ENCODE measurements at places on chromosomes 2 and 18.

DNA sequence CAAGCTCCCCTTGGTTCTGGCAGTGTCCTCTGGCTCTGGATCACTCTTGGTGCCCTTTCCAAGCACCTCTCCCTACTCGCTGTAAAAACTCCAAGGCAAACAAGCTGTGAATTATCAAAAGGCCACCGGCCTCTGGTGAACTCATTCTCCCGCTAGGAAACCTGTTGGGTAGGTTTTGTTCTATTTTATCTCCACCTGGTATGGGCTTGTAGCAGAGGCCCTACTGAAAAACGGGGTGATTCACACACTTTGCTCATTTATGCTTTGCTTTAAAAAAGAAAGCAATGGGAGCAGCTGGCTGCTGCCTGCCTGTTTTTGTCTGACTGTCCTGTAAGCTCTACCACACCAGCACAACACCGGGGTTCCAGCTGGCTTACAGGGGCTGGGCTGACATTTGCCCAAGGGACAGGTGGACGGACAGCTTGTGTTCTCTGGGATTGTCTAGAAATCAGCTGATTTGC, 56.8 kb downstream of the SH3BP4 start:
- DNase-seq, result no peak

- DNase-seq, result no peak
Measured at GRCh38 chr2:183610724-183611123, 486.5 kb downstream of the NUP35 start.

DNA sequence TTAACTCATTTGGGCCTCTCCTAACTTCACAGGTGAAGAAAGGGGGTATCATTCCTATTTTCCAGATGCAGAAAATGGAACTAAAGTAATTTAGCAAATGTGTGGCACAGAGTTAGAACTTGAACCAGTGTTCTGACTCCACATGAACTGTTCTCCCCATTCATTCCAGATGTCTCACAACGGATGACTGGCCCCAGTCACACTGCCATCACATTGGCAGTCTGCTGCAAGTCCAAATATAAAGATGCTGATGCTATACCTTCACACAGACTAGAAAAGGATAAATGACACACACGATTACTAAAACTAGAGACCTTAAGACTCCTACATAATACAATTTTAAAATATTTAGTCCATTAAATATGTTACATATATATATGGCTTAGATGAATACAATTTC, 195.7 kb downstream of the NBAS start:
- no peak for DNase-seq

- no peak for DNase-seq
Measured at GRCh38 chr18:67893916-67894315, 377.4 kb upstream of the DSEL start.

GRCh38 chr2:97348841-97349240, 235.9 kb downstream of the ANKRD36 start:
- no peak for DNase-seq

DNA sequence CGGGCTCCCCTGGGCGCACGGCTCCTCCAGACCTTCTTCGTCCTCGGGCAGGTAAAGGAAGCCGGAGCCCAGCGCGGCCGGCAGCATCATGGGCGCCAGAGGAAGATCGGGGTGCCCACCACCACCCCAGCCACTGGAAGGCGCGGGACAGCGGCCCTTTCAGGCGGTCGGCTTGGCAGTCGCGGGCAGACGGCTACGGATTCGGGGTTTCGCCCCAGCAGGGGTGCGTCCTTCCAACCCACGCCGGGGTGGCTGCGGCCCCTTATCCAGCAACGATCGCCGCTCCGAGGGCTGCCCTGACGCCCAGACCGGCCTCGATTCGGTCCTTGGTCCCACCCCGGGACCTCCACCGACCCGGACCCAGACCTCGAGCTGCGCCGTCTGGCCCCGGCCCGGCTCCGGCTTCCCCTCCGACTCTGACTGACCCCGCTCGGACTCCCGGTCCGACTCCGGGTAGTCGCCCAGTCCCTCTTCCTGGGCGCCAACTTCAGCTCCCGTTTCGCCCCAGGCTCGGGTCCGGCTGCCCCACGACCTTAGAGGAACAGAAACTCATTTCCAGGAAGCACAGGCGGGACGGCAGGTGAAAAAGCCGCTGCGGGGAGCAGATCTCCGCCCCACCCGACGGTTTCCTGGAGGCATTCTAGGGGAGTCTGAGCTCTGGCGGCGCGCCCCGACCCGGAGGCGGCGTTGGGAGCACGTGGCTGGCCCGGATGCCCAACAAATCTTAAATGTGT, 30.2 kb upstream of the SSB start:
- peak; percentile 6 for DNase-seq

- DNase-seq, result no peak
Measured at GRCh38 chr2:226887940-226888339, 52.1 kb downstream of the RHBDD1 start.

DNA sequence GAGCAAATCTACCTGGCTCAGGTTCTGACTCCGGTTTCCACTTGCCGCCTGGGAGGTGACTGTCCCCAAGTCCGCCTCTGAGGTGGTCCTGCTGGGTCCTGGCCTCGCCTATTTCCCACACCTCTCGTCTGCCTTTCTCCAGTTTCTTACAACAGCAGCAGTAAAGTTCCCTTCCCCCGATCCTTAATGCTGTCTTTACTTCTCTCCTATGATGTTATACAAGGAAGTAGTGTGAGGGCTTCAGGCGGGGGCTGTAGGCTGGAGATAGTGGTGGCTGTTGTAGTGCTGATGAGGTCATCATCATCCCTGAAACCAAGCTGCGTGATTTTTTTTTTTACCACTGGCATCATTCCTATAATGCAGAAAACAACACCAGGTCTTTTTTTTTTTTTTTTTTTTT, 18.9 kb downstream of the TGIF1 start:
- DNase-seq, result no peak

DNA sequence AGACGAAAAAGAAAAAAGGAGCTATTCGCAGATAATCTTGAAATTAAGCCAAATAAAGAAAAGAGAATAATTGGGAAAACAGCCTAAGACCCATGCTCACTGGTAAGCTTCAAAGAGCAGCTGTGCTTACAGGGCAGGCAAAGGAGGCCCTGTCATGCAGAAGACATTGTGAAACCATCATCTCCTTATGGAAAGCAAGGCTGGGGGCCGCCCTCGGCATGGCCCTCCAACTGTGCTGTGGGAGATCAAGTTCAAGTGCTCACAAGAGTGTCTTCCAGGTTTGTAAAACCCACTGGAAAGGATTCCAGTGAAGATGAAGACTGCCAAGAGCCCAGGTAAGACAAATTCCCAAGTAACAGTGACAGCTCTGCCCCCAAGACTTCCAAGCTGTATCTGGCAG, 32.2 kb downstream of the ACVR1 start:
- DNase-seq, result no peak

GRCh38 chr2:173407176-173407575, 52.5 kb downstream of the CDCA7 start:
- DNase-seq, result no peak
